ENCODE measurements at places on chromosomes 16 and 17. TPM values are rescaled to one million over a fixed set of nuclear protein-coding genes. Genes with fewer than 3 reads are reported as not detected.

The NLGN2 gene
- 68.4 TPM for total RNA-seq

DNA sequence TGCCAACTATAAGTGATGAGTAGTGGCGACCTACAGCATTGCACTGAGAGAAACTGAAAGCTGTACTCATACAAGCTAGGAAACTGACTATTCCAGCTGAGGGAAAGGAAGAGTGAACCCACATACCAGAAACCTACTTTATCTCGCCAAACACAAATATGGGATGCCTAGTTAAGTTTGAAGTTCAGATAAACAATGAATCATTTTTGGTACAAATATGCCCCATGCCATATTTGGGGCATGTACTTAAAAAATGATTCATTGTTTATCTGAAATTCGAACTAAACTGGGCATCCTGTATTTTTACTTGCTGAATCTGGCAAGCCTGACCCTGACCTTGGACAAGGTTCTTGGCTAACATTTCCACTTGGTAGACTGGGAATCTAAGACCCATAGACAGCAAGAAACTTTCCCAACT, 527.8 kb upstream of the PSMD7 start:
- DNase-seq, result no peak

DNA sequence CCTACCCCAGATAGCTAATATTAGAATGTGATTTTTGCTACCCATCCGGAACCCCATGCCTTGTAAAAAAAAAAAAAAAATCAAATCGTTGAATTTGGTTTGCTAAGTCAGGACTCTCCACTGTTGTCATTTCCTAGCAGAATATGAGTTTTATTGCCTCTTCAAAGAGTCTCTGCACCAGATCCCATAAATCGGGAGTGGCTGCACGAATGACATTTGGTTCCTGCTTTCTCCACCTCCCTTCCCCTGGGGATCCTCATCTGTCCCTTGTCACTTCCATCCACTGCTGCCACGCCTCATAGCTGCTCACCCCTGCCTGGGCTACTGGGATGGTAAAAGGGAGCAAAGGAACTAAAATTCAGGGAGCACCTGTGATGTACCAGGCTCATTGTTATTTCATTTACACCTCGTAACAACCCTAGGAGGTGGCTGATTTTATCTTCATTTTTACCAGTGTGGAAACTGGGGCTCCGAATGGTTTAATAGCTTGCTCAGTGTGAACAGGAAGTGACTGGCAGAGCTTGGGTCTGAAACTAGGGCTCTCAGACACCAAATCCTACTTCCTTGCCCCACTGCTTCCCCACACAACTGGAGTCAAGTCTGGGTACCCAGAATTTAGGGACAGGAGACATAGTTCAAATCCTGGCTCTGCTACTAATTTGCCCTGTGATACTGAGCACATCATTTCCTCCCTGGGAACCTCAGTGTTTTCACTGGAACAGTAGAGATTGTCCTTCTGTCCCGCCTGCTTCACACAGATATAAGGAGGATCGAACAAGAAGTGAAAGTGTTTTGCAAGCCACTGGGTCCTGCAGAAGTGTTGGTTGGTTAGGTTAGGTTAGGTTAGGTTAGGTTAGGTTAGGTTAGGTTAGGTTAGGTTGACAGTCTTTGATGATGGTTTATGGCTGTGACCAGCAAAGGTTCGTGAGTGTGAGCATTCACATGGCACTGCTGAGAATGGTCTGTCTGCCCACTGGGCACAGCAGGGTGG, 585 bp upstream of the KRT36 start:
- DNase-seq, result no peak

The CHST6 gene
- total RNA-seq, result 6.0 TPM

- DNase-seq, result no peak
Observed at GRCh38 chr17:81432941-81433340, 37.7 kb downstream of the BAHCC1 start.

The TBC1D3H gene
- not detected for total RNA-seq

GRCh38 chr16:86618431-86619238, 40.3 kb downstream of the FOXL1 start:
- DNase-seq, result no peak

The NPIPB2 gene
- total RNA-seq, result 7.5 TPM

- DNase-seq, result no peak
Observed at GRCh38 chr17:50046667-50047066, 9.2 kb upstream of the ITGA3 start.

The SECTM1 gene
- 13.2 TPM for total RNA-seq

- DNase-seq, result no peak
Observed at GRCh38 chr17:34252095-34252443, 3.0 kb upstream of the CCL2 start.

GRCh38 chr16:48504216-48504615, 105.8 kb downstream of the N4BP1 start:
- DNase-seq, result no peak

DNA sequence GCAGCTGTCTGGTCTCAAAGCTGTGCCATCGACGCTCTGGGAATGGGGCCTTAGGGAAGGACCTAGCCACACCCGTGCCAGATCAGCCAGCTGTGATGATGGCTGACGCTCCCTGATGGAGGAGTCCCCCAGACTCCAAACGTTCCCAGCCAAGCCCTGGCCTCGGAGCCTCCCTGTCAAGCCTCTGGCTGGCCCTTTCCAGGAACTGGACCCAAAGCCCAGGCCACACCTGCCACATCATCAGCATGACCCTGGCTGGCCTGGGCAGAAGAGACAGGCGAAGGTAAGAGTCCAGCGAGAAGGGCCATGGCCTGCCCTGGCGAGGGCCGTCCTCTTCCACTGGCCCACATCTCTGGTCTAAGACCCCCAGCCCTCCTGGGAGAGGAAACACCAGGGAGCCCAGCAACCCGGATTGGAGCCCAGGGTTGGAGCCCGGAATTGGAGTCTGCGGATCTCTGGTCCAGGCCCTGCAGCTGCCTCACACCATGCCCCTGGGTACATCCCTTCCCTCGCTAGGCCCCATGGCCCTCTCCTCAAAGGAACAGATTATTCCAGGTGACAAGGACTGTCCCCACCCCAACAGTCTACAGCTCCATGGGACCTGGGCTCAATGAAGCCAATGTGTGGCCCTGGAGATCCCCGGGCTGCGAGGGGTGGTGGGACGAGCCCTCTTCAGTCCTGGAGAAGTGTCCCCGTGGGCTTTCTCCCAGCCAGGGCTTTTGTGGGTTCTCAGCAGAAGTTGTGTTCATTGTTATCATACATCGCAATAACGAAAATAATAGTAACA, 105.1 kb upstream of the TNRC6C start:
- no peak for DNase-seq

Data from type B pancreatic cell (in vitro differentiated cells).